Choroid plexus epithelial cell (primary cell): ENCODE measurements at places on chromosomes 1 and 21.

- no peak for DNase-seq
These were observed at the start of gene NPHS2 for GRCh38 chr1:179575497-179576314. Gene NPHS2, minus strand, starts transcription at chr1:179575948. Its CDS starts 84 bp downstream, at chr1:179575864.

DNA sequence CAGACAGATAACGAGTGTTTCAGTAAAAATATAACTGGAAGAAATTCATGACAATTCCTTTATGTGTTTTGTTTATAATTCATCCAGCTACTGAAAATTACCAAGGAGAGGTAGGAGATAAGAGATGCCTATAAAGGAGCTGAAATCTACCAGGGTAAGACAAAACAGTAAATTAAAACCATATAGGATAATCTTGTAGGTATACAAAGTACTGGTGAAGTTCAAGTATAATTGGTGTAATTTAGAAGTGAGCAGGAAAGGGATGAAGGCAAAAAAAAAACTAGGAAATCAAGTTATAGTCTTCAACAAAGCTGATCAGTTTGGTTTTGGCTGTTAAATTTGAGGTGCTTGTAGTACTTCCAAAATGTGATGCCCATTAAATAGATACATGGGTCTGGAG is 1.2 kb upstream of the WARS2 start:
- no peak for DNase-seq

GRCh38 chr1:41666981-41667631 is 182.6 kb upstream of the EDN2 start:
- peak; percentile 54 for DNase-seq

- DNase-seq, result no peak
These were observed 217.6 kb downstream of the GREM2 start for GRCh38 chr1:240394353-240394752.

DNA sequence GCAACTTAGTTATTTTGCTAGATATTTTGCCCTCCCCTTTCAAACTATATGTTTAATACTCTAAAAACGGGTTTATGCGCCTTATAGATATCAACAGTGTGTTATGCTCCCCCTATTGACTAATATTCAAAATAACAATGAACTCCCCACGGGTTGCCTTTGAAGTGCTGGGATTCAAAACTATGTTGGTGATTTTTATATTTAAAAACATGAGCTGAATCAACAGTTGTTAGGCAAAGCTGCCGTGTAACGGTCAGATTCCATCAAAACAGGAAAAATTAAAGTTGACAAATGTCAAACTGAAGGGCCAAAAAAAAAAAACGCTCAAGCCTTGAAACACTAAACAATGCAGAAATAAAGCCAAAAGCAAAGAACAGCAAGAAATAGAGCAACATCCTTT is 2.5 kb downstream of the TGFBR3 start:
- DNase-seq, result peak; percentile 71

DNA sequence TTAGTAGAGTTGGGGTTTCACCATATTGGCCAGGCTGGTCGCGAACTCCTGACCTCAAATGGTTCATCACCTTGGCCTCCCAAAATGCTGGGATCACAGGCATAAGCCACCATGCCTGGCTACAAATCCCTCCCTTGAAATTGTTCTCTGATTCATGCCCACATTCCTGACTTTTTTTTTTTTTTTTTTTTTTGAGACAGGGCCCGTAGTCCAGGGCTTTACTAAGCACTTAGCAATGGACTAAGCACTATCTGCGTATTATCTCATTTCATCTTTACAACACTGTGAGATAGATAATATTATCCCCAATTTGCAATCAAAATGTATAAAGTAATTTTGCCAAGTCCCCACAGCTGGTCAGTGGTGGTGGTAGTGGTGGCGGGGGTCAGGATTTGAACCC is 58.9 kb downstream of the VWA5B1 start:
- no peak for DNase-seq

DNA sequence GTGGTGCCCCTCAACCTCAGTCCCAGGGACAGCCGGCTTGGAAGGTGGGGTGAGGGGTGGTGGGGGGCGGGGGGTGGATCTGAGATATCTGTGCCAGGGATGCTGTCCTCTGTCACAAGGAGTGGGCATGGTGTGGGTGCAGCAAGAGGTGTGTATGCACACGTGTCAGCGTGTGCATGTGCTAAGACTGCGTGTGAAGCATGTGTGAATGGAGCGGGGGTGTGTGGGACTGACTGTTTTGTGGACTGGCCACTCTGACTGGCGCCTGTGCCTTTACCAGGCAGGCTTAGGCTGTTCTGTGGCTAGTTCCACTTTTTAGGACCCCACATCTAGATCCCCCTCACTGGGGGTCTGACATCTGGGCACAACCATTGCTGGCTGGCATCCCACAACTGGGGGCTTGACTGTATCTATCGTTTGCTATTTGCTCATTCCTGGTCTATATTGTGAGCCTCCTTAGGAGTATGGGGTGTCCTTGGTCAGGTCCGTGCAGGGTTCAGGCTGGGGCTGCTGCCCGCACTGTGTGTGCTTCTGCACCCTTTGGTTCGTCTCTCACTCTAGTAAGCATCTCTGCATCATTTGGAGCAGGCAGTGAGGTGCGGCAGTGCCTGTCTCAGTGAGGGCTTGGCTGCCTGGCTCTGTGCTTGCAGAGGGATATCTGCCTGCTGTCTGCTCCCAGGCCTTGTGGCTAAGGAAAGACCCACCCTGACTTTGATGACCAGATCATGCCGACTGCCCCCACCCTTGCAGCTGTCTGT is 1.9 kb downstream of the AMPD2 start:
- DNase-seq, result no peak

DNA sequence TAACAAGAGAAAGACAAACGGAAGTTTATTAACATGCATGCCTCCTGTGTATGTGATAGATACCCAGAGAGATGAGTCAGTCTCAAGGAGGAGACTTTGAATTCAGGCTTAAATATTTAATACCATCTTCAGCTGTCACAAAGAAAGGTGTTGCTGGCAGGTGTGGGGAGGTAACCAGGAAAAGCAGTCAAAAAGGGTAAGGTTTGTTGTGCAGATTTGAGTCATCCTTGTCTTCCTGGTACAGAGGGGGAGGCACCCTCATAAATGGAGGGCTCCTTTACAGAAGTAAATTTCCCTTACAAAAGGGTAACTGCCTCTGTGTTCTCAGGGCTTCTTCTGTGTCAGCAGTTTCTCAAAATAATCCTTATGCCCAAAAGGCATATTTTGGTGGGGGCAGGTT is 75.2 kb upstream of the B3GALT5 start:
- no peak for DNase-seq

- DNase-seq, result no peak
These were observed 89.4 kb upstream of the BCL10 start for GRCh38 chr1:85365851-85366250.

DNA sequence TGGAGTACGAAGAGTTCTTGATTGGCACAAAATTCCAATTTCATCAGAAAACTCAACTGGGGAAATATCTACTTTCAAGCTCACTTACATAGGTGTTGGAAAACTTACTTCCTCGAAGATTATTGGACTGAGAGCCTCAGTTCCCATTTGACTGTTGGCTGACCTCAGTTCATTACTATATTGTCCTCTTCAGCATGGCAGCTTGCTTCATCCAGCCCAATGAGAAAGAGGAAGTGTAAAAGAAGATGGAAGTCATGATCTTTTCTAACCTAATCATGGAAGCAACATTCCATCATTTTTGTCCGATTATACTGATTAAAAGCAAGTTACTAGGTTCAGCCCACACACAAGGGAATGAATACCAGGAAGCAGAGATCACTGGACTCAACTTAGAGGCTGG is 49.4 kb downstream of the HSD3B1 start:
- no peak for DNase-seq

DNA sequence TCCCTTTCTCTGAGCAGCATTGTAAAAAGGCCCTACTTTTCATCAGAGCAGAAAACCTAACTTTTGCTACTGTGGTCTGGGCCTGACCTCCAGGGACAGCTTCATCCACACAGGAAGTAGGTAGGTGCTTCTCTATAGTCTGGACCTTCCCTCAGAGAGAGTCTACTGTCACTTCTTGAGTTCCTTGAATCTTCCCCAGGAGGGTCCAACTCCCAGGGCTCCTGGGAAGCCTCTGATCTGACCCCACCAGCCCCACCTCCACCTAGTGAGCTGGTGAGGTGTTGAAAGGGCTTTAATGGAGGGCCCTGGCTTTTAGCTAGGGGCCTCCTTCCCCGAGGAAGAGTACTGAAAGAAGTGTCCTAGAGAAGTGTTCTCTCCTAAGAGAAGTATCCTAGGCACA is 2.7 kb upstream of the VANGL2 start:
- no peak for DNase-seq

- no peak for DNase-seq
These were observed 8.3 kb upstream of the LGALS8 start for GRCh38 chr1:236515443-236515958.

DNA sequence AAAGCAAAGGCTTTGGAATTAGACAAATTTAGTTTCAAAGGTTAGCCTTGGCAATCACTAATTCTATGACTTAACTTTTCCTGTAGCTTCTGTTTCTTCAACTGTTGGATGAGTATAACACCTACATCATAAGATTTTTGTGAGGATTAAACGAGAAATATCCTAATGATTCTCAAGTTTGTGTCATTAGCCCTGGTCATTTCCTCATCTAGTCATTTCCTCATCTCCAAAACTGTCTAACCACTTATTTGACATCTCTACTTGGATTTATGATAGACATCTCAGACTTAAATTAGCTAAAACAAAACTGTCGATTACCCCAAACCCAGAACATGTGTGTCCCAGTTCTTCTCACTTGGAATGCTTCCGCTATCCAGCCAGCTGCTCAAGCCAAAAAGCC is 80.2 kb upstream of the CHODL start:
- DNase-seq, result no peak

GRCh38 chr1:183804916-183805841 is at the start of gene RGL1:
Gene RGL1, plus strand, starts transcription at chr1:183805120. Its CDS starts 178 bp downstream, at chr1:183805298.
- peak; percentile 84 for DNase-seq

DNA sequence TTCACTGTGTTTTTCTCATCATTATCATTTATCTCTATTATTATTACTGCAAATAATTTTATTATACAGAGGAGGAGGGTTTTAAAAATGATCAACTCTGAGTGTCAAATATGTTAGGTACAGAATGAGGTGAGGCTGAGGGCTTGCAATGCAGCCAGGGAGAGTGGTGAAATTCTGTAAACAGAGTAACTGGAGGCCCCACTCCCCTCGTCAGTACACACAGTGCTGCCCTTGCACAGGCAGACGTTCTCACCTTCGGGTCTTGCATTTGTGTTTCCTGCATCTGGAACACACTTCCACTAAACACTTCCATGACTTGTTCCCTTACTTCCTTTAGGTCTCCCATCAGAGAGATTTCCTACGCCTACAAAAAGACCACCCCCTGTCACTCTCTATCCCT is 24.3 kb upstream of the COA6 start:
- DNase-seq, result no peak

- no peak for DNase-seq
These were observed 10.8 kb upstream of the PLEKHG5 start for GRCh38 chr1:6502000-6502891.

DNA sequence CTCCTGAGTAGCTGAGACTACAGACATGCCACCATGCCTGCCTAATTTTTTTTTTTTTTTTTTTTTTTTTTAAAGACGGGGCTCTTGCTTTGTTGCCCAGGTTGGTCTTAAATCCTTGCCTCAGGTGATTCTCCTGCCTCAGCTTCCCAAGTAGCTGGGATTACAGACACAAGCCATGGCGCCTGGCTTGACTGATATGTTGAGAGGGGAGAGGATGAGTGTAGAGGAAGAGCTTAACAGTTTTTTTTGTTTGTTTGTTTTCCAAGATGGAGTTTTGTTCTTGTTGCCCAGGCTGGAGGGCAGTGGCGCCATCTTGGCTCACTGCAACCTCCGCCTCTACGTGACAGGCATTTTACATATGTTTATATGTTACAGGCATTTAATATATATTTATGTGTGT is 2.5 kb downstream of the SRP9 start:
- no peak for DNase-seq

- no peak for DNase-seq
These were observed 3.3 kb downstream of the PAFAH2 start for GRCh38 chr1:25994402-25995150.

DNA sequence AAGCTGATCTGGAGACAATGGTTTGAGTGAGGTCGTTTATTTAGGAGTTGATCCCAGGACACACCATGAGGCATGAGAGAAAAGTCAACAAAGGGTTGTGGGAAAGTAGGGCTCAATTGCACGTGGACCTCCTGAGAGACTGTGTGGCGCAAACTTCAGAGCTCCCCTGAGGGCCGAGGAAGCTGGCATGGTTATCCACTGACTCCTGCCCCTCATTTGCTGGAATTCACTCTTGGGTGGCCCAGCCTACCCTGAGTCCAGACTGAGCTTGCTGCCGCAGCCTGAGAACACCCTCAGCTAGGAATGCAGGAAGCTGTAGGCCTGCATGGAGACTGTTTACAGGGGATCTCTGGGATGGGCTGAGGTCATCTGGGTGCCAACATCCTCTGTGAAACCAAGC is 301.0 kb downstream of the RWDD3 start:
- DNase-seq, result no peak

GRCh38 chr1:91864017-91864700 is 21.8 kb downstream of the TGFBR3 start:
- DNase-seq, result peak; percentile 55

DNA sequence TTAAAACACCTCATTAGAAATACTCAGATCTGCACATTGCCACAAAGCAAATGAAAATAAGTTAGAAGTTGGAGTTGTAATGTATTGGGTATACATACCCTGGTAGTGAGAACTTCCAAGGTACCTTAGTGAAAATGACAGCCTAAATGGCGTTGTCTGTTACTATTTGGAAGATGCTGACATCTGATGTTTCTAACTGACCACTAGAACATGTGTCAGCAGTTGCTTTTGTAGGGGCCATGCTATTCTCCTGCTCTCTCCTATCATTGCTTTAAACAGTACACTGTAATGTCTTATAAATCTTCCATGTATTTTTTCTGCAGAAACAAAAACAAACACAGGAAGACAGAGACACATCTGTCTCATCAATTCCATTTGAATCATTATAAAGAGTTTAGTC is 40.1 kb downstream of the LAMC1 start:
- peak; percentile 31 for DNase-seq

- no peak for DNase-seq
These were observed 25.3 kb downstream of the DTL start for GRCh38 chr1:212060632-212061472.

GRCh38 chr1:21668232-21668950 is 766 bp downstream of the RAP1GAP start:
- DNase-seq, result no peak

- DNase-seq, result peak; percentile 54
These were observed 437.9 kb downstream of the NCAM2 start for GRCh38 chr21:21436012-21436534.
